ENCODE measurements at places on chromosomes 11 and 22. TPM values are rescaled to one million over a fixed set of nuclear protein-coding genes. Genes with fewer than 3 reads are reported as not detected.

- H3K36me3 ChIP-seq = no peaks in the 10 kb centered on the region
- H3K27ac ChIP-seq = no peak overlapping the region
- DNase-seq = no peak
- H3K27me3 ChIP-seq = no peaks in the 10 kb centered on the region
- H3K4me3 ChIP-seq = no peak overlapping the region
These were observed 65.2 kb upstream of the LMO1 start for GRCh38 chr11:8328848-8329330.

DNA sequence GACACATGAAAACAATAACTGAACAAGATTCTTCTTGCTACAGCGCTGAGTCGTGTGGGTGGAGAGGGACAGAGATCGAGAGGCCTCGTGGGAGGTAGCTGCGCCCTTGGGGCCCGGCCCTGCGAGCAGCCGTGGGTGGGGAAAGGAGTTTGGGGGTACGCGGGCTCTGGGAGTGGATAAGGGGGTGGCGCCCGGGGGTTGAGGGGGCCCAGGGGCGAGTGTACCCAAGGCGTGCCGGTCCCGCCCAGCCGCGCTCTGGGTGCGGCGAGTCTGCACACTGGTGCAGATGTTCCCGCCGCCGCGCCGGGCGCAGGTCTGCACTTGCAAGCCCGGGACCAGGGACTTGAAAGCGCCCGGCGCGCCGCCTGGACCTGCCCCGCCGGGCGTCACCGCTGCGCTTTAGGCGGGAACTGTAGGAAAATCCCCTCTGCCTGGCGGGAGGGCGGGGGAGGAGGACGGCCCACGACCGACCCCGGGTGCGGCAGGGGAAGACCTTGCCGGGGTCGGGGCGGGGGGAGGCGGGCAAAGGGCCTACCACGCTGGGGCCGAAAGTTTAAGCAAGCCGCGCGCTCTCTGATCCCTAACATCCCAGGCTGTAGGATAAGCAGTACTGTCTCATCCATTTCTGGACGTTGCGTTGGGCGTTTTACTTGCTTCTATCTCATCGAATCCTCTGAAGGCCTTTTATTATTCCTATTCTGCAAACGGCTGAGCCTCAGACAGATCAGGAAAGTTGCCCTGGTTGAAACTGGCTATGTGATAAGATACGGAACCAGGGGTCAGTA, 1.4 kb upstream of the KREMEN1 start:
- peak; percentile 24 for DNase-seq
- peaks cover 24% of the 10 kb centered on the region for H3K27me3 ChIP-seq
- H3K4me3 ChIP-seq = peak overlapping the region; percentile 63

GRCh38 chr11:129236850-129237249, 44.7 kb upstream of the ARHGAP32 start:
- no peaks in the 10 kb centered on the region for H3K36me3 ChIP-seq
- H3K27me3 ChIP-seq = no peaks in the 10 kb centered on the region
- no peaks in the 10 kb centered on the region for H3K4me1 ChIP-seq
- no peak for DNase-seq
- no peak overlapping the region for H3K4me3 ChIP-seq
- H3K27ac ChIP-seq = no peak overlapping the region

DNA sequence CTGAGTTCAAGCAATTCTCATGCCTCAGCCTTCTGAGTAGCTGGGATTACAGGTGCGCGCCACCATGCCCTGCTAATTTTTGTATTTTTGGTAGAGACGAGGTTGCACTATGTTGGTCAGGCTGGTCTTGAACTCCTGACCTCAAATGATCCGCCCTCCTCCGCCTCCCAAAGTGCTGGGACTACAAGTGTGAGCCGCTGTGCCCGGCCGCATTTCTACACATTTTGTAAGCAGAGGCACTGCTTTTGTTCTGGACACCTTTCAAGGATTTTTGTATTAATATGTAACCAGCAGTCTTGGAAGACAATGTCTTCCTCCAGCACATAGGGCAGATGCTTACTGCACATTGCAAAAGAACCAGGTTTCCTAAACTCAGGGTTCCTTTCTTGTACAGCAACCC, 11.4 kb upstream of the VSIG10L2 start:
- no peaks in the 10 kb centered on the region for H3K27me3 ChIP-seq
- H3K36me3 ChIP-seq = no peaks in the 10 kb centered on the region
- no peaks in the 10 kb centered on the region for H3K4me1 ChIP-seq
- DNase-seq = no peak

- no peaks in the 10 kb centered on the region for H3K36me3 ChIP-seq
These were observed 4.2 kb downstream of the OR9I1 start for GRCh38 chr11:58121096-58121495.

DNA sequence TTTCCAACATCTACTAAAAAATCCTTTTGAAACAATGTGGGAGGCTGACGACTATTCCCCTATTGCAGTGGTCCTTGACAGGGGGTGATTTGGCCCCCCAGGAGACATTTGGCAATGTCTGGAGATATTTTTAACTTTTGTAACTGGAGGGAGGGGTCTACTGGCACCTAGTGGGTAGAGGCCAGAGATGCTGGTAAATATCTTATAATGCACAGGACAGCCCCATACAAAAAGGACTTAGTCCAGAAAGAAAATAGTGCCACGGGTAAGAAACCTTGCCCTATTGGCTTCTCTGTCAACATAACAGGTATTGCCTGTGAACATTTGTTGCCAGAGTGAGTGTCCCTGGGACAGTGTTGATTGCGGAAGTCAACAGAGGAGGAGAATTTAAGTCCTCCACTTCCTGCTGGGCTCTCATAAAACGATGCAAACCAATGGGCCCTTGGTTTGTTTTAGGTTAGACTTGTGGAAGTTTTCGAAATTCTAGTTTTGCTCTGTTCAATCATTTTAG, 101.6 kb downstream of the MAML2 start:
- H3K36me3 ChIP-seq = no peaks in the 10 kb centered on the region
- peaks cover 39% of the 10 kb centered on the region for H3K4me1 ChIP-seq
- no peak overlapping the region for H3K27ac ChIP-seq
- H3K4me3 ChIP-seq = no peak overlapping the region

- no peak overlapping the region for H3K27ac ChIP-seq
- no peak overlapping the region for H3K4me3 ChIP-seq
- H3K36me3 ChIP-seq = no peaks in the 10 kb centered on the region
- no peak for DNase-seq
These were observed 486 bp downstream of the CLMP start for GRCh38 chr11:123194337-123195187.

DNA sequence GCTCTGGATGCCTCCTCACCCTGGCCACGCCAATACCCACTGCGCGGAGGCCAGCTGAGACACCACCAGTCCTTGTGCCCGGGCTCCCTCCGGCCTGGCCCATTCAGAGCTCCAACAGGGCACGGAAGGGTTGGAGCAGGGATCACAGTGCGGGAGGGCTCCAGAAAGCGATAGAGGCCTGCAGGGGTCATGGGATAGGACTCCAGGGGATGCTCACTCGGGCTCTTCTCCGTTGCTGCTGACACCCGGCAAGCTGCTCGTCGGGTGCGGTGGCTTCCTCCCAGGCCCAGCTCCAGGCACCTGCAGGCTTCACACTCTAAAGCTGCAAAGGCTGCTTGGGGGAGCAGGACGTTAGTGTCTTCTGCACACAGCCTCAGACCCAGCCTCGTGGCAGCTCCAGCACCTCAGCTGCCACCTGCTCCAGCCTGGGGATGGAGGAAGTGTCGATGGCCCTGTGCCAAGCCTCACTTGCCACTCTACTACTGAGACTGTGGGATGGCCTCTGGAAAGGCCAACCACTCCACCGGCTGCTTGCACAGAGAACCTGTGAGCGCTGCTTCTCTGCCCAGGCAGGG, 10.6 kb downstream of the WNT7B start:
- no peaks in the 10 kb centered on the region for H3K36me3 ChIP-seq
- H3K27me3 ChIP-seq = no peaks in the 10 kb centered on the region
- no peaks in the 10 kb centered on the region for H3K4me1 ChIP-seq

- DNase-seq = no peak
- no peaks in the 10 kb centered on the region for H3K36me3 ChIP-seq
- H3K27me3 ChIP-seq = no peaks in the 10 kb centered on the region
These were observed 782.8 kb downstream of the CNTN5 start for GRCh38 chr11:99803501-99803900.

DNA sequence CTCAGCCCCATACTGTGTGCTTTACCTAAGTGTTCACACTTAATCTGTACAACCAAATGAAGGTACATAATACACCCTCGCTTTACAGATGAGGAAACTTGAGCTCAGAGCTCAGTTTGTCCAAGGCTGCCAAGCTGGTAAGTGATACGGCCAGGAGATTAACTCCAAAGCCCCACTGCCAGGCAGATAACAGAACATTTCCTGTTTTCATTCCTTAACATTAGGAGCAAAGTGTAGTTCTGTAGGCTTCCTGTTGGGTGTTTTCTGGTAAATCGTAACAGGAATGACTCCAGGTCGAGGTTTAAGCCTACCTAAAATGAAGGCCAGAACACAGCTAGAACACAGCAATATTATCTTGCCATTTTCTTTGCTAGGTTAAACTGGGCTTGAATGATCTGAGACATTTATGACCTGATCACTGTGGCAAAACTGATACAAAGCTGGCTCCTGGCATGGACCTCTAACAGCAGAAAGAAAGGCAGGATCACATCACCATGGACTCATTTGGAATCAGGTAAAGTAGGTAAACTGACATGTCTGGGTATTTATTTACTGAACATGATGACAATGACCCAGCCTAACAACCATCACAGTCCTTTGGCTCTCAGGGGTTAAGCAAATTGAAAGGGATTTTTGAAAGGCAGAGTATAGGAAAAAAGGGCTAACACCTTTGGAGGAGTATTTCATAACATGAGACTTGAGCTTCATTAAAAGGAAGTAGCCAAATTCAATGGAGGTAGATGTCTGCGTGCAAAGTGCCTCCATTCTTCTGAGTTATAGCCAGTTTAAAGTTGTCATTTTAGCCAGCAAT, 3.9 kb upstream of the NUP50 start:
- H3K36me3 ChIP-seq = peaks cover 17% of the 10 kb centered on the region
- DNase-seq = no peak
- no peaks in the 10 kb centered on the region for H3K27me3 ChIP-seq
- H3K4me1 ChIP-seq = peaks cover 27% of the 10 kb centered on the region

DNA sequence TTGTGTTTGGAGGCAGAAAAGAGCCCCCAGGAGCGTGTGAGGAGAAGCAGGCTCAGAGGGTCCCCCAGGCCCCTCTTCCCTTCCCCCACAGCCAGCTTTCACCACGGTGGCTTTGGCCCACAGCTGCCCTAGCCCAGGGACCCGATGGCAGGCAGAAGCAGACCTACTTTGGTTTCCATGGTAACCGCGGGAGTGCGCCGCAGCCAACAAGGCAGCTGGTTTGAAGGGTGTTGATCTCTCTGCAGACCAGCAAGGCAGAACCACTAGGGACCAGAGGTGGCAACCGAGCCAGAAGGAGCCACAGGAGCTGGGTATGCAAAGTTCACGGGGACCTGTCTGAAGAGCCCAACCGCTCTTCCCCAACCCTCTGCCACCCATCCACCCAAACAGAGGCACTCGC, 69.4 kb downstream of the BUD13 start:
- H3K36me3 ChIP-seq = no peaks in the 10 kb centered on the region
- peaks cover 2% of the 10 kb centered on the region for H3K27me3 ChIP-seq
- no peak overlapping the region for H3K4me3 ChIP-seq
- no peaks in the 10 kb centered on the region for H3K4me1 ChIP-seq
- no peak for DNase-seq

GRCh38 chr11:112128483-112129121, 35.3 kb downstream of the IL18 start:
- no peak overlapping the region for H3K27ac ChIP-seq
- no peaks in the 10 kb centered on the region for H3K4me1 ChIP-seq
- no peaks in the 10 kb centered on the region for H3K27me3 ChIP-seq
- DNase-seq = no peak
- H3K4me3 ChIP-seq = no peak overlapping the region

DNA sequence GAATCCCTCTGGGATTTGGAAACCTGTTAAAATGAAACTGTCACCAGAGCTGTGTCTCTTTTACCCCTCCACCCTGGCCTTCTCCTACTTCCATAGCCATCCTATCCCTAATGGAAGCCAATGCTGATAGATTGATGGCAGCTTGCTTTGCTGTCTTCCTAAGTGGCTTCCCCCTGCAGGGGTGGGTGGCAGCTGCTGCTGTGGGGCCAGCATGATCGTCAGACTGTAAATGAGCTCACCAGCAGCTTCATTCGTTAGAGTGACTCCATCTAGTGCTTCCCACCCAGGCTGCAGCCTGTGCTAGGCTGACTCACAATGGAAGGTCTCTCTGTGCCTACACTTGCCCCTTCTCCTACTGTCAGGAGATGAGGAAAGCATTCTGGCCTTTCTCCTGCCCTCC, 311.0 kb downstream of the BUD13 start:
- no peaks in the 10 kb centered on the region for H3K27me3 ChIP-seq
- DNase-seq = no peak
- H3K27ac ChIP-seq = no peak overlapping the region
- H3K4me3 ChIP-seq = no peak overlapping the region
- no peaks in the 10 kb centered on the region for H3K4me1 ChIP-seq
- no peaks in the 10 kb centered on the region for H3K36me3 ChIP-seq

DNA sequence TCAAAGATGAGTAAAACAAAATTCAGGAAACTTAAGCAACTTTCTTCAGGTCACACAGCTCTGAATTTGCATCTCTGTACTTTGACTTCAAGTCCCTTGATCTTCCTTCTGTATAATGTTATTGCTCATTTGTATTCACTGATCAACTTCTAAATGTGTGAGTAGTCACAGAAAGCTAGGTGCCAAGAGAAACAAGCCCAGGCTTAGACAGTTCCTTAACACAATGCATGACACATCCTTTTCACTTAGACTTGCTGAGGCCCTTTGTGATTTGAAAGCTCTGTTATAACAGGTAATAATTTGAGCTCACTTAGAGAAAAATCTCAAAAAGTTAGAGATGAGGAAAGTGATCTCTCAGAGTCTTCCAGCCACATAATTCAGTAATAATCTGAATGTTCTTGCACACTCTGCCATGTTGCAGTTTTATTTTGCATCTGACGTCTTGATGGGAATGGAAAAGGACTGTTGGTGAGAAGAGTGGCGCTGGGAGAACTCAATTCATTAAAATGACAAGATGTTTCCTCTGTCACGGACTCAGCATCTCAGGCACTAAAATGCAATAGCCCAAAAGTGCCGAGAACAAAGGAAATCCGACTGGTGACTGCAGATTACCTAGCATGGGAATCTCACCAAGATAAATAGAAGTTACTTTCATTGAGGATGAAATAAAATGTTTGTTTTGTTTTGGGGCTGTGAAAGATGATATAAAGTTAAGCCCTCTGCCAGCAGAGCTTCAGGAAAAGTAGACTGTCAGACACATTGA, 665.3 kb downstream of the OPCML start:
- no peaks in the 10 kb centered on the region for H3K4me1 ChIP-seq
- H3K36me3 ChIP-seq = no peaks in the 10 kb centered on the region
- no peaks in the 10 kb centered on the region for H3K27me3 ChIP-seq
- DNase-seq = no peak
- H3K4me3 ChIP-seq = no peak overlapping the region
- no peak overlapping the region for H3K27ac ChIP-seq

- H3K4me1 ChIP-seq = no peaks in the 10 kb centered on the region
- H3K27ac ChIP-seq = no peak overlapping the region
- DNase-seq = no peak
- H3K27me3 ChIP-seq = no peaks in the 10 kb centered on the region
- no peak overlapping the region for H3K4me3 ChIP-seq
- no peaks in the 10 kb centered on the region for H3K36me3 ChIP-seq
These were observed 55.9 kb upstream of the DRD2 start for GRCh38 chr11:113531083-113531482.

GRCh38 chr11:8870411-8871170, 40.4 kb upstream of the AKIP1 start:
- no peaks in the 10 kb centered on the region for H3K36me3 ChIP-seq
- H3K4me3 ChIP-seq = no peak overlapping the region
- H3K4me1 ChIP-seq = peaks cover 6% of the 10 kb centered on the region
- H3K27me3 ChIP-seq = peaks cover 24% of the 10 kb centered on the region

The TTC9C gene
- 19.4 TPM for total RNA-seq

The OR4P4 gene
- total RNA-seq = not detected

The UBTFL1 gene
- total RNA-seq = not detected

The SLC15A3 gene
- 1.0 TPM for total RNA-seq

The SYNGR1 gene
- 1.1 TPM for total RNA-seq

The ENTHD1 gene
- not detected for total RNA-seq

The SYT13 gene
- not detected for total RNA-seq

The RBMXL2 gene
- total RNA-seq = not detected

The SLC17A6 gene
- total RNA-seq = not detected

The CHRDL2 gene
- total RNA-seq = not detected

The ZNF215 gene
- 0.15 TPM for total RNA-seq
